Stimulated activated CD8-positive, alpha-beta memory T cell treated with anti-CD3 and anti-CD28 coated beads, Interleukin-7, amount 100 ng/mL, for 1 hour (primary cell): ENCODE measurements at places on chromosomes 2 and 18.

- DNase-seq, result no peak
Observed at GRCh38 chr2:173350383-173350782, 4.3 kb upstream of the CDCA7 start.

- DNase-seq, result no peak
Observed at GRCh38 chr18:12744103-12744502, 41.3 kb downstream of the PSMG2 start.

DNA sequence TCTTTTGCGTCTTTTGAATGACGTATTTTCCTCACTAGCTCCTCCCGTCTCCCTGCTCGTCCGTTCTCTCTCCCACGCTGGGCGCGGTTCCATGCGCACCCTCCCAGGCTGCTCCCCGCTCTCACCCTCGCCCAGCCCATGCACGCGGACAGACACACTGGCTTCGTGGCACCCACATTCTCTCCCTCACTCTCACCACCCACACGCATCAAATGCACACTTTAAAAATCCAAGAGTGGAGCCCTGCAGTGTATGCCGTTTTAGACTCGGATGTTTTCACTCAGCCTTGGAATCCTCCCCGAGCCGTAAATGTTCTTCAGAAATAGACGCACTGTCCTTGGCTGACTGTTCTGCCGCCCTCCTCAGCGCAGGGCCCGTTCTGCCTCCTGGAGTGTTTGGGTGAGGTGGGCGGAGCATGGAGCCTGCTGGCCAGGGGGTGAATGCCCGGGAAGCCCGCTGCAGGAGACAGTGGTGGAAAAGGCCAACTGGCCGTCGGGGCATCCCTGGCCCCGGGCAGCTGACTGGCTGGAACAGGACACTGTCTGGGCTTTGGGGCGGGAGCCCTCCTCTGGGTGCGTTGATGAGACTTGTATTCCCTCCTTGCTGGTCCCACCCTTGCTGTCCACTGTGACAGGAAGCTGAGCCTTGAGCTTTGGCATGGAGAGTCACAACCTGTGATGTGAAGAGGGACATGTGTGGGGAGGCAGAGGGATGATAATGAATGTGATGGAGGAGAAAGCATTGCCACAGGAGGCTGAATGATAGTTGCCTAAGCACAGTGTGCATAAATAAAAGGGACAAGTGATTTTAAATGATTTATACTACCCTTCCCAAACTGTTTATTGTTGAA lies 35.4 kb upstream of the LYPD6B start:
- no peak for DNase-seq

- DNase-seq, result no peak
Observed at GRCh38 chr2:189016311-189016861, 42.2 kb downstream of the COL3A1 start.

DNA sequence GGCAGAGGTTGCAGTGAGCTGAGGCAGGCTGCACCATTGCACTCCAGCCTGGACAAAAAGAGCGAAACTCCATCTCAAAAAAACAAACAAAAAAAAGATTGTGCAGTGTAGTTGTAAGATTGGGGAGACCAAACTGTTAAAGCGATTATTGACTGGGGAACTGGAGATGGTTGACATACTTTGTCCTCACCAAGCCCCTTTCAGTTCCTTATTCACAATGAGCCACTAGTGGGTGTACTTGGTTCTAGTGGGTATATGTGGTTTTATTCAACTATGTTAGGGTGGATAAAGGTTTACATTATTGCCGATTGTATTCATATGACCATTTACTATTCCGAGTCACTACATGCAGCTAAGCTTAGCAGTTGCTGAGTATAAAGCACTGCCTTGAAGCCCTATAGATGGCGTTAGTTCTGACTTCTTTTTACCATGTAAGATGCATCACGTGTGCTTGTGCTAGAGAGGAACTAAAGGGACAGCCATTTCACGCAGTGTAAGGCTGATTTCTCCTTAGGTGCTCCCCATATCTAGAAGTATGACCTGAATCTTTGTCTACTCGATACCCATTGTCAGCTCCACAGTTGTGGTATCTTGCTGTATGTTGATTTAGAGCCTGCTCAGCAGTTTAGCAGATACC lies 12.1 kb downstream of the EIF4E2 start:
- DNase-seq, result no peak

GRCh38 chr2:77567723-77568122 lies 45.5 kb upstream of the LRRTM4 start:
- DNase-seq, result no peak

- DNase-seq, result no peak
Observed at GRCh38 chr2:237754182-237754581, 44.4 kb upstream of the RBM44 start.

DNA sequence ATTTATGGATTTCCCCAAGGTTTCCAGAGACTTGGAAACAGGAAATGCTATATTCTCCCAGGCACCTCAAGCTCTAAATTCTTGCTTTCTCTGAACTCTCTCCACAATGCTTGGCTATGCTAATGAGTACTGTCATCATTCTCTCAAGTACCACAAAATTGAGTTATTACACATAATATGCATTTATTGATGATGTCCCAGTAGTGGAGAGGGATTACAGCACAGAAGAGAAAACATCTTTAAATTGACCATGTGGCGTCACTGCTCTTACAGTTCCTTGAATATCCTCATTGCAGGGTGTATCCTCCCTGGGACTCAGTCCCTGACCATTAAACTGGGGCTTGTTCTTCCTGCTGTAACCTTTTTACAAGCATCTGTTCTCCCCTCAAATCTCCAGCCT lies 681.1 kb upstream of the FANCL start:
- no peak for DNase-seq

- DNase-seq, result no peak
Observed at GRCh38 chr2:94996305-94997100, 29.0 kb upstream of the MAL start.

GRCh38 chr2:120235681-120236080 lies 12.5 kb upstream of the TMEM185B start:
- DNase-seq, result no peak

DNA sequence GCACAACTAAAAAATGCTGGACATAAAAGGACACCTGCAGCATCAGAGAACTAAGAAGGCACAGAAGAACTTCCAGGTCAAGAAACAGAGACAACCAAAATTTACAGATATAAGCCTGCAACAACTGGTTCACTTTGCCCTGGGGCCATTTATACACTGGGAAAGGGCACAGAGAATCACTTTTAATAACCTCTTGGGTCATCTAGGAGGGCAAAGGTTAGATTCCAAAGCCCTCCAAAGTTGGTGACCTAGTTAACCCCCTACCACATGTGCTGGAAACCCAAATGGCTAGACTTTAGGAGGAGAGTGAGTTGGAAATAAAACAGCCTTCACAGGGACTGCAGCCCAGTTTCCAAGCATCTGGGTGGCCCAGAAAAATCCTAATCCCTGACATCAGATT lies 3.3 kb downstream of the RNU4ATAC start:
- DNase-seq, result no peak

- no peak for DNase-seq
Observed at GRCh38 chr2:53260568-53260967, 507.0 kb upstream of the CHAC2 start.

DNA sequence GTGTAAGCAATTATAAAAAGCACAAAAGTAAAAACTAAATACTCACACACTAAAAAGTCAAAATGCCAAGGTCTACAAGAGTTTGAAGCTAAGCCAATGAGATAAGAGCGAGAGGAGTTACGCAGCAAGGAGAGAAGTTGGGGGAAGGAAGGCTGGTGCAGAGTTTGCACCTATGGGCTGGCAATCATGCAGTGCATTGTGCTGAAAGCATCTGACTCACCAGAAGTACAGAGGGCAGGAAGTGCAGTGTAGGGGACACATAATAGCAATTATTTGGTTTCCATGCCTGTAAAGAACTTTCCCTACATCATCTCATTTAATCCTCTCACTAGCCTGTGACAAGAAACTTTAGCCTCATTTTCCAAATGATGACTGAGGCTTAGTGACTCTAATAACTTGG lies 142.7 kb upstream of the KYNU start:
- no peak for DNase-seq

- DNase-seq, result no peak
Observed at GRCh38 chr18:46756559-46757201, at the start of gene ST8SIA5. Gene ST8SIA5, minus strand, starts transcription at chr18:46757053. Its CDS starts 545 bp downstream, at chr18:46756508.
